NCI-H1092 (cell line): ENCODE measurements at places on chromosomes 2 and 18.

DNA sequence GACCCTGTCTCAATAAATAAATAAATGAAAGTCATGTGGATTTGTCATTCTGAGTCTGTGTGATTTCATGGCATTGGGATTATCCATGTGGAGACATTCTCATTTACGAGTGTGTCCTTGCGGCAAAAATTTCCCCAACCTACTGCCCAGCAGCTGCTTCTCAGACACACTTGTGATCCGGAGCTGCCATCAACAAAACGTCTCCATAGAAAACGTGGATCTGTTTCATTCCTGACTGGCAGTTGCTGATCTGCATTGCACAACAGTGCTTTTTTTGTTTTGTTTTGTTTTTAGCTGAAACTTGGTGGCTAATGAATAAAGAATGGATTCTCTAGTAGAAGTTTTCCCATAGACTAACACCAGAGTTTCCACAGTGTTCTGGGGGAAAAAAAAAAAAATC, 74.7 kb downstream of the TGIF1 start:
- no peak for DNase-seq

DNA sequence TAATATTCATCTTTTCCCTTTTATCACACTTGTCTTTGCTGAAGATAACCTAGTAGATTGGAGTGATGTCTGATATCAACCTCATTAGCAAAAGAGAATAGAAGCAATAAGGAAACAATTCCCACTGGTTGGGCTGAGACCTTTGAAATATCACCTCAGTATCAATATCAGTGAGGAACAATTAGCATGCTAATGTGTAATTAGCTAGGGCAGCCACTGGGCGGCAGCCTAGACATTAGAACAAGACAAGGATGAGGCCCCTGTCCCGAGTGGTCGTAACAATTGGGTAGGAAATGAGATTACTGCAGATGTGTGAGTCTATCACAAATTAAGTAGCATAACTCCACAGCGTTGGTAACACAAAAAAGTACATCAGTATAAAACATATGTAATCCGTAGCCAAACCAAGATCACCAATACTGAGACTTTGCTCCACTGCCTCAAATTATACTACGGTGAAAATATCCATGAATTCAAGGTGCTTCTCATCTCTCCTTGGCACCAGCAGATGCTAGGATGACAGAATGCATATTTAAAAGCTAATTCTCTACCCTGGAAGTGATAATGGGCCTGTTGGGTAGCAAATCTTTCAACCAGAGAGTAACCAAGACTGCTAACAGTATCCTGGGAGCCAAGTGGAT, 99.1 kb downstream of the ALPK2 start:
- peak; percentile 56 for DNase-seq

DNA sequence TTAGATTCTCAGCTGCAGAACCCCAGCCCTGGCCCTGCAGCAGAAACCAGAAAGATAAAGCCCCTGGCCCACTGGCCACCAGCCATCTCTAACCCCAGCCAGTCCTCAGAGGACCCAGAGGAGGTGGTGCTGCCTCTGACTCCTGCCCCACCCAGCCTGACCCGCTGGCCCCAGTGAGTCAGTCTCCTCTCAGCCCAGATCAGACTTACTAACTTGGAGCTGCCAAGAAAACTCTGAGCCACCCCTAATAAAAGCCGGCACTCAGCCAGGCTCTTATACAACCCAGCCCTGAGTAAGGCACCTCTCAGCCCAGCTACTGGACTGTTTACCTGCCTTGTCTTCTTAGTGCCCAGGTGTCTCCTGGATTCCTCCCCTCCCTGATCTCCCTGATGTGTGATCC, 2.0 kb downstream of the SLC14A2 start:
- DNase-seq = no peak

GRCh38 chr2:31319406-31320175, 85.6 kb downstream of the EHD3 start:
- no peak for DNase-seq

DNA sequence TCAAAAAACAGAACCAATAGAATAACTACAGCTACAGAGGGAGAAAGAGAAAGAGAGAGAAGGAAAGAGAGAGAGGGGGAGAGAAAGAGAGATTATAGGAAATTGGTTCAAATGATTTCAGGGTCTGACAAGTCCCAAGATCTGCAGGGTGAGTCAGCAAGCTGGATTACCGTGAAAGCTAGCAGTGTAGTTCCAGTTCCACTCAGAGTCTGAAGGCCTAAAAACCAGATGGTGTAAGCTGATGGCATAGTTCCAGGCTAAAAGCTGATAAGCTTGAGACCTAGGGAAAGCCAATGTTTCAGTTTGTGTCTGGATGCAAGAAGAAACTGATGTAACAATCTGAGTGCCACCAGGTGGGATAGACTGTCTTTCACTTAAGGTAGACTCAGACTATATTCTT, 397.7 kb downstream of the TRIB2 start:
- DNase-seq = no peak

DNA sequence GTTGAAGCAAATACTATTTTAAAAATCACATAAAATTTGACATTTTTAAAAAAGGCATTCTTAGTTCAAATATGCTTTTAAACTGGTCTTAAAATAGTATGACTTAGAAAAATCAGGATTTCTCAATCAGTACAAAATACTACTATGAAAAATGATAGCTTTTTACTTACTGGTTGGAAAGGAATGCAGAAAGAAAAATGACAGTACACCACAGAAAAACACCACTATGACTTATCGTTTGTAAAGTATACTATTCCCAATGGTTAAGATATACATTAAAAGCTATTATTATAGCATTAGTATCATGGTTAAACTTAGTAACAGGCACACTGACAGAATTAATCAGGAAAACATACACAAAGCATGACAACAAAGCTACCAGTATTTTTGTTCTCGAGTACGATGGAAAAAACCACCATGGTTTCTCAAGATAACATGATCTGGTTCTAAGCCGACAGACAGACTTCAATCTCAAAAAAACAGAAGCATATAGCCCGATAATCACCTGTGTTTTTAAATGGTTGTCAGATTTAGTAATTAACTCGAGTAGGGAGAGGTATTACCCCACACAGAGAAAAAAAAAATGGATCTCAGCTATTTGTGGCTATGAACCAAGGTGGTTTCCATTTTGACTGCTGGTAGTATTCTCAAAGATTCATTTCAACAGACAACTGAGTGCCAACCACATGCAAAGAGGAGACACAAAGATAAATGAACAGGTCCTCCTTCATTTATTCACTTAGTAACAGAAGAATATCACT, 39.1 kb downstream of the CUL3 start:
- DNase-seq = no peak
